Foreskin melanocyte (primary cell): ENCODE measurements at places on chromosomes 5 and 9.

DNA sequence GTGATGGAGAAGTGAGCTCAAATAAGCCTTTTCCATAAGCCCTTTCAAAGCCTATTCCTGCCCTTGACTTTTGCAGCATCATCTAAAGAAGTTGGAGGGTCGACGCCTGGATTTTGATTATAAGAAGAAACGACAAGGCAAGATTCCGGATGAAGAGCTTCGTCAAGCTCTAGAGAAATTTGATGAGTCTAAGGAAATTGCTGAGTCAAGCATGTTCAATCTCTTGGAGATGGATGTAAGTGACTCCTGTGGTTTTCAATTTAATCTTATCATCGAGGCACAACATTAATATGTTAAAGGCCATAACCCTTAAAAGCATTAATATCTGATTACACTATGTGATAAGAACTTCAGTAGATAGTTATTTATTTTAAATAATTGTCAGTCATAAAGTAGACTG, 210.4 kb downstream of the SH3GL2 start:
- DNase-seq = no peak

DNA sequence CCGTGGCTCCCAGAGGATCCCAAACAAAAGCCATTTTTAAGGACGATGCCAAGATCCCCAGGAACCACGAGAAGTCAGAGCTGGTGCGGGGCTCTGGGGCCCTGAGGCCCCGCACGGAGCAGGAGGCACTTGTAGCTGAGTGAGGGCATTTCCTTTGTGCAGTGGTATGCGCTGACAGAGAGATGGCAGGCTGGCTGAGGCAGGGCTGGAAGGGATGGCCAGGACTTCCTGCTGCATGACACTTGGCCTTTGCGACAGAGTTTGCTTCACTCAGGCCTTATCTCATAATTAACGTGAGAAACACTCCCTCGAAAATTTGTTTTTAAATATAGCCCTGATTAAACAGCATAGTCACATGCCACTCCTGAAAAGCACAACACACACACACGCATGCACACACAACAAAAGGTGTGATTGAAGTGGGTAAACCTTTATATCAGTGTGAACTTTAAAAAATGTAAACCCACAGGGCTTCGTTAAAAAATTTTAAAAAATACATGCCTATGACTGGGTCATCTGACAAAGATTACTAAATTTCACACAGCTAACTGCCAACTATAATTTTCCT, 536.6 kb downstream of the PDE4D start:
- DNase-seq = no peak

GRCh38 chr9:135221951-135222631, 134.6 kb downstream of the OLFM1 start:
- no peak for DNase-seq

DNA sequence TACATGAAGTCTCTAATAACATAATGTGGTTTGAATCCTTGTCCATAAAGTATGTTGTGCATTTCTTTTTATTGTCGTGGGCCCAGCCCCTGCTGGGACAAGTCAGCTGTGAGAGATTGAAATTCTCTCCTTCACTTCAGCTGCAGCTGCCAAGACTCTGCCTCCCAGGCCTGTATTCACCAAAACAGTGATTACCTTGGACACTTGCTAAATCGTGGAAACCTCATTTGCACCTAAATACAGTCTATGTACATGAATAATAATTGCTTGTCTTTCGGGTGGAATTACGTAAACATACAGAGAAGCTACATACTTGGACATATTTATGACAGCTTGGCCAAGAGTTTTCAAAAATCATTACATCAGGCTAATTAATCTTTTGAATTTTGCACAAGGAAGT, 898.5 kb upstream of the SEMA6A start:
- no peak for DNase-seq

DNA sequence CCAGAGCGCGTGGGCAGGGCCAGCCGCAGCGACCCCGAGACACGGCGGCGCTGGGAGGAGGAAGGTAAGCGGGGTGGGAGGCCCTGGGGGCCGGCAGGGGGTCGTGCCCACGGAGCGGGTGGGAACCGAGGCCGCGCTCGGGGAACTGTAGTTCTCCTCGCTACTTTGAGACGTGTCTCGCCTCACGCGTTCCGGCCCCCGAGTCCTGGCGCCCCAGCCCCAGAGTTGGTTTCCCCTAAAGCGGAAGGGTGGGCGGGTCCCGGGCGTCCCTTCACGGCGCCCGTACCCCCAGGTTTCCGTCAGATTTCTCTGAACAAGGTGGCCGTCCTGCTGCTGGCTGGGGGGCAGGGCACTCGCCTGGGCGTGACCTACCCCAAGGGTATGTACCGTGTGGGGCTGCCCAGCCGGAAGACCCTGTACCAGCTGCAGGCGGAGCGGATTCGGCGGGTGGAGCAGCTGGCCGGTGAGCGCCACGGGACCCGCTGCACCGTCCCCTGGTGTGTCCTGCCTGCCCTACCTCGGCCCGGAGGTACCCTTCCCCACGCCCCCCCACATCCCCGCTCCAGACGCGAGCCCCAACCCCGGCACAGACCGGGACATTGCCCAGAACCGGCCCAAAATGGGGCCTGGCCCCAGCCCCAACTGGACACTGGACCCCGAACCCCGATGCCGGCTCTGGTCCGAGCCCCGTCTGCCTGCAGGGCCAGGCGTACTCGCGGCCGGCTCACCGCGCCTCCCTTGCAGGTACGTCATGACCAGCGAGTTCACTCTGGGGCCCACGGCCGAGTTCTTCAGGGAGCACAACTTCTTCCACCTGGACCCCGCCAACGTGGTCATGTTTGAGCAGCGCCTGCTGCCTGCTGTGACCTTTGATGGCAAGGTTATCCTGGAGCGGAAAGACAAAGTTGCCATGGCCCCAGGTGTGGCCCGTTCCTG, 709 bp downstream of the UAP1L1 start:
- DNase-seq = no peak

- DNase-seq = no peak
Measured at GRCh38 chr5:156031181-156031580, 295.8 kb upstream of the SGCD start.

GRCh38 chr9:5352637-5353248, 13.1 kb upstream of the RLN1 start:
- no peak for DNase-seq

- no peak for DNase-seq
Measured at GRCh38 chr9:93461414-93461743, 8.0 kb upstream of the FAM120AOS start.

DNA sequence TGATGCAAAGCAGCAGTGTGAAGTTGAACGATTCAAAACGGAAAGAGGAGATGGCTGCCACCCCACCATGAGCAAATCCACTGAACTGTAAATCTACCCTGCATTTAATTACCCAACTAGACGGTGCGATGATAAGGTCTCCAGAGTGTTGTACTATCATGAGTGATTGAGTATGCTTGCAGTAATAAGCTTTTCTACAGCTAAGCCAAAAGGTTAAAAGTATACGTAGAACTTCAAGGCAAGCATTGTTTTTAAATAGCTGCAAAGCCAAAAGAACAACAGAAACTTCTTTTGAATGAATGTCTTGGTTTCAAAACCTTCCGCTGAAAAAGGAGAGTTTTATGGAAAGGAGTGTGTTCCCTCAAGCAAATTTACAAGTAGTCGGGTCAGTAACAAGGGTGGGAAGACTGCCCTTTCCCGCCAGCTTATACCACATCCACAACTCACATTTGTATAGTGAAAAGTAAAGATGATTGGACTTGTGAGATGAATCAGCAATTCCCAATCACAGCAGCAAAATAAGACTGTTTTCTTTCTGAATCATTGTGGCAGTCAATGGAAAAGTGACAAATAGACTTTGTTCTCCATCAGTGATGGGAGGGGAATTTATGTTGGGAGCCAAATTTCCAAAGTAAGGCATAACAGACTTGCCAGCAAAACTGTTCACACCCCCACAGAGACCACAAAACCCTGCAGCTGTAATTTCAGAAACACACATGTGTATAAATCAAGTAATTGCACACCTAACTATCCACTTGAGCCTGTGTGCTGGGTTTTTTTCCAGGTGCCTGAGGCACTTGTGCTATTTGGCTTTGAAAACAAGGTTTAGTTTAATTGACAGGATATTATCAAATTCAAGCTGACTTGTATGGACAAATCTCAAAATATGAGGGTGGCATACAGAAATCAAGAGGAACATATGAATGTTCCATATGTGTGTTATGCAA, 407.7 kb upstream of the GRAMD2B start:
- DNase-seq = peak; percentile 71

GRCh38 chr9:131078427-131079366, 17.6 kb upstream of the AIF1L start:
- DNase-seq = no peak

DNA sequence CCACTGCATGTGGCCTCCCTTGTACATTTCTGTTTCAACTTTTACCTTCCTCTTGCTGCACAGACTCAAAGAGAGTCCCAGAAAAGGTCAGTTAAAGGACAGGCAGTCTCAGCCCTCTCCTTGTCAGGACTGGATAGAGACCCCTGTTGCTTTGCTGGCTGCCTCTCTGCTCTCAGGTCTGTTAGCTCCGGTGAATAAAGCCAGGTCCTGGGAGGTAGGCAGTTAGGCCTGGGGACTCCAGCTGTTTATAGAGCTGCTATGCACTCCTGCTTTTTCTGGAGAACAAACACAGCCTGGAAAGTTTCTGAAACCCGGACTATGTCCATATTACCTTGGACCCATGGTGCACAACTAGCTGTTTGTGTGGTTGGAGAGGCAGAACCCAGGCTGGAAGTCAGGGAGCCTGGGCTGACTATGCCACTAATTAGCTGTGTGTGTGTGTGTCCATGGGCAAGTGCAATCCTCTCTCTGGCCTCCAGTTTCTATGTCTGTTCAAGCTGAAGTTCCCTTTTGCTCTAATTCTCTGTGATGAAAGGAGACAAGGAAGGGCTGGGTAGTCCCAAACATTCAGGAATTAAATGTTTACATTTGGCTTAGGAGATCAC, 42.9 kb downstream of the GLRA1 start:
- no peak for DNase-seq

- no peak for DNase-seq
Measured at GRCh38 chr5:9852671-9853070, 222.5 kb upstream of the TAS2R1 start.

DNA sequence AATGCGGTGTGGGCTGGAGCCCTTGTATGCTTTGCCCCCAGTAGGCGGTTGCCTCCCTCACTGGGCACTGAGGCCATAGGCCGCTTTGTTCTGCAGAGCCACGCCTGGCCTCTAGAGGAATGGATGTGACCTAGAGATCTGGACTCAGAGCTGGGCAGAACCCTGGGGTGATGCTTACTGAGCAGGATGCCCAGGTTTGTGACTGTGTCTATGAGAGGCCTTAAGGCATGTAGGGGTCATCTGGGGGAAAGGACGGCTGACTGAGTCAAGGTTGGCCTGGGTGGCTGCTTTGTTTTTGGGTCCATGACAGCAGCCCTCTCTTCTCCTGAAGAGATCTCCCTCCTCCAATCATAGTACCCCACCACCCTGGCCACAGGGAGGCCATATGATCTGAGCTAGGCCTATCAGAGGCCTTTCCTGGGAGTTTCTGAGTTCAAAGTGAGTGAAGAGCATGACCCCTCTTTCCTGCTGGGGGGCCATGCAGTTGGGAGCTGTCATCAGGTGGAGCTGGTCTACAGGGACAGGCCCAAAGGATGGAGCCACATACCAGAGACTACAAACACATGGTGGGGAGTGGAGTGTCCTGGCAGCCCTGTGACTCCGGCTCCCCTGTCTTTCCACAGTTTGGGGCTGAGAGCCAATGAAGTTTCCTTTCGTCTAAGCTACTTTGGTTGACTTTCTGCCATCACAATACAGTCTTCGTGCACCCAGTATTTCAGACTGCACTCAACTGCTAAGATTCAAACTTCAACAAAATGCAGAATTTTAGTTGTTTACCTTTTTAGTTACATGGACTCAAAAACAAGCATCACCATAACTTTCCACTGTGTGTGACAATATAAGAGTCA, 165.4 kb downstream of the AUH start:
- DNase-seq = no peak

DNA sequence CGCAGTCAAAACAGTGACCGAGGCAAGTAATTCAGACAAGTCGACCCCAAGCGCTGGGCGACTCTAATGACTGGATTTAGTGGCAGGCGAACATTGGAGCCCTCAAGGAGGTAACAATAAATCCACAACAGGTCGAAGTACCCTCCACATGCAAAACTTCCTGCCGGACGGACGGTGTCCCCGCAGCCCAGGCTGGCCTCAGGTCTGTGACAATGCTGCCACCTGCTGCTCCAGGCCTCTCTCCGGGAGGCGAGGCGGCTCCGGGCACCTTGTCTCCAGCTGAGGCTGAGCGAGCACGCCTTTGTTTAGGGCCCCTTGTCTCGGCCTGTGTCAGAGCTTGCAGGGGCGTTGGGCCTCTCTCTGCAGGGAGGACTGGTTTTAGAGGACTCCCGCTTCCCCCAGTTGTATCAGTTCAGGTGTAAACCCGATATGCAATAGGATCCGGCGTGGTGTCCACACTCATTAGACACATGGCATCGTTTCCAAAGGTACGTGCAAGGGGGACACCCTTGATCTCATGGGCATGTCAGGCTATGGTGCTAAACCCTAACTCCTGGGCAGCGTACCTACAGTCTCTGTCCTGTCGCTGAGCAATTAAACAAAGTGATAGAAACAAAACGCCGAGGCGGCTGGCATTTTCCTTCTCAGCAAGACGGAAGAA, 628.0 kb upstream of the ADAMTS16 start:
- no peak for DNase-seq

DNA sequence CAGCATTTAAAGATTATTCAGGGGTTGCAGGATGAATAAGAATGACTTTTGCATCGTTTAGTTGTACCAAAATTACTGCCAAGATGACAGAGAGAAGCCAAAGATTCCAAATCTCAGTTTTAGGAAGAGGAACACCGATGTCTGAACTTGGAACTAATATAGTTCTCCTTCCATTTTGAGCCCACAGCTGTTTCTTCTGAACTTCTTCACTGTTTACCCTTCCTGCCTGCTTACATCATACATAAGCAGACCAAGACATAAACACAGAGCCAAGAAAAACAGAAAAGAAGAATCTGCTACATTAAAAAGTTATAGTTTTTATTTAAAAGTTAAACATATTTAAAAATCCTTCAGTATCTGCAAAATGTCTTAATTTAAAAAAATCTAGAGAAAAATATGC, 146.9 kb upstream of the RAPGEF1 start:
- no peak for DNase-seq

DNA sequence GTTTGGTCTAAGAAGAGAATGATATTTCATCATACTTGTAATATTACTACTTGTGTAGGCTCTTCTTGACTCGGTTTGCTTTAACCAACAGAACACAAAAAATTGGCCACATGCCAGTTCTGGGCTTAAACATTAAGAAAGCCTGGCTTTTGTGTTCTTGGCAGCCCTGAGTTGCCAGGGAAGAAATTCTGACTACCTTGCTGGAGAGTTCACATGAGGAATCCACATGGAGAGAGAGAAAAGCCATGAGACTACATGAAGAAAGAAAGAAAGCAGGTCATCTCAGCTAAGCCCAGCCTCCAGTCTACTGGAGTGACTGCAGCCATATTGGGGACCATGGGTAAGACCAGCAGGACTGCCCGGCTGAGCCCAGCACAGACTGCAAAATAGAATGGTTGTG, 524.8 kb downstream of the RAB3C start:
- DNase-seq = no peak

GRCh38 chr9:8694983-8695588, 895.5 kb upstream of the DMAC1 start:
- DNase-seq = no peak
